ENCODE measurements at places on chromosomes 3 and 15.
A peak's percentile ranks its signal among the peaks of the same experiment; 100 is the strongest.

- DNase-seq, result no peak
Measured at GRCh38 chr15:57777003-57777402, 70.5 kb downstream of the POLR2M start.

- no peak for DNase-seq
Measured at GRCh38 chr3:99071096-99071495, 169.6 kb upstream of the DCBLD2 start.

- peak; percentile 27 for DNase-seq
Measured at GRCh38 chr15:70437882-70438451, 325.4 kb downstream of the UACA start.

GRCh38 chr3:99669879-99670555 lies 31.6 kb downstream of the COL8A1 start:
- DNase-seq, result no peak

- DNase-seq, result no peak
Measured at GRCh38 chr3:193928354-193929209, 207.4 kb upstream of the HES1 start.

DNA sequence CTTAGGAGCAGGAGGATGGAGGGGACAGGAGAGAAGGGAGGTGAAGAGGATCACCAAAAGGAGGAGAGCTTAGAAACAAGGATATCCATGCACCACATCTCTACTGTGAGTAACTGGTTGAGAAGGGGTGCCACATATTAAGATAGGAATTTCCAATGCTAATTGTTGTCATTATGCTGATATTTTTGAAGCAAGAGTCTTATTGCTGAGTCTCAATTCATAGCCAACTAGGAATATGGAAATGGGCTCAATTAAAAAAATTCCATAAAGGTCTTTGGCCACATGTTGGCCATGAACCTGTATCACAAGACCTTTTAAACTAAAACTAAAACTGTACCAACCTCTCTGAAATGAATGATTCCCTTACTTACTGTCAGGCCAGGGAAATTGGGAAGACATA lies 642.6 kb downstream of the MAGI1 start:
- DNase-seq, result no peak

- no peak for DNase-seq
Measured at GRCh38 chr3:148211725-148212124, 486.0 kb upstream of the AGTR1 start.

DNA sequence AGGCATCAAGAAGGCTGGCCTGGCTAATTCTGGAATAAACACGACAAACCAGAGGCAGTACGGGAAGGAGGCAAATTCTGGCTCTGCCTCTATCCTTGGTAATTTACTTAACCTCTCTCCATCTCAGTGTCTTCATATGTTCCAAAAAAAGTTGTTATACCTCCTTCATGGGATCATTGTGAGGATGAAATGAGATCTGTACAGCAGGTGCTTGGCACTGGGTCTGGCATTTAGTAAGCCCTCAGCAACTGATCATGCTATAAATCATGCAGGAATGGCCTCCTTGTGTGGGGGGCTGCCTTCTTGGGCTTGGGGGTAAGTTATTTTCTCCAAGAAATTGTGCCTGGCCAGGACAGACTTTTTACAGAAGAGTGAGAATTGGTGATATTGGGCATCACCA lies 38.3 kb upstream of the TRA2B start:
- DNase-seq, result no peak

DNA sequence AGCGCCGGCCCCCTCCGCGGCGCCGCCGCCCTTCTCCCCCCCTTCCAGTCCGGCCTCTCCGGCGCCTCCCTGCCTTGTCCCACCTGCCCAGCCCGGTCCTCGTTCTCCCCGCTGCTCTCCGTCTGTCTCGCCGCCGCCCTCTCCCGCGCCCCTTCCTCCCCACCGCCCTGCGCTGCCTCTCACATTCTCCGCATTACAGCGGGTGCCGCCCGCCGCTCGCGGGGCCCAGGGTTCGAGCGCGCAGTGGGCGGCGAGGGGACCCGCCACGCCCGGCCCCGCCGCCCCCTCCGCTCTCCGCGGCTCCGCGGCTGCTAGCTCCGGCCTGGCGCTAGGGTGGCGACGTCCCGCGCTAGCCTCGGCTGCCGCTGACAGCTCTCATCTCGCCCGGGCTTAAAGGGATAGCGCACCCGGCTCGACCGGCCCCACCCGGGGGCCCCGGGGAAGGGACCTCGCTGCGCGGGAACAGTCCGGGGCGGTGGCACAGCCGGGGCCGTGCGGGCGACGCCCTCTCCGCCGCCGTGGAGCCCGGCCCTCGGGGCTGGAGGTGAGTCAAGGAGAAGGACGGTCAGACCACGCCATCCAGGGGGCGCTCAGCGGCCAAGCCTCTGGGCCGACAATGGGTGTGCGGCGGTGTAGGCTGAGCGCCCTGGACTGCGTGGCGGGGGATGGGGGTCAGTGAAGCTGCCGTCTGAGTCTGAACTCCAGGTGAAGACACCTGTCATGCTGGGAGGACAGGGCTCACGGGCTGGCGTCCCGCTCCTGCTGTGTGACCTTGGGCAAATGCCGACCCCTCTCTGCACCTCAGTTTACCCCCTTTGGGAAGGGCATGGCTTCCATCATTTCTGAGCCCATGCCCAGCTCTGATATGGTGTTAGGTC lies 187.4 kb upstream of the LINGO1 start:
- no peak for DNase-seq

DNA sequence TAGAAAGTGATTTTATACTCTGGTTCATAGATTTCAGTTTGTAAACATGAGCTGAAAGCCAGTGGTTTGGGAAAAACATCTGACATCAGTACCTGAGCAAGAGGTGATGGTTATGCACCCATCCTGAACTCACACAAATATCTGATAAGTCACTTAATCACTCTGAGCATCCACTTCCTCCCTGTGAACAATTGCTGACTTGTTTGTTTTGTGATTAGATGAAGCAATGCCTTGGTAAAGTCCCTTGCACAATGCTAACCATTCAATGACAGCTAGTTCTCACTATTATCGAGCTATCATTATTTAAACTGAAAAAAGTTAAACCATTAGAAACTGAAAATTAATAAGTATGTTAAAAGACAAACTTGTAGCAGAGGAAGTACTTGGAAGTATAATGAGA lies 303.0 kb downstream of the PLOD2 start:
- no peak for DNase-seq

DNA sequence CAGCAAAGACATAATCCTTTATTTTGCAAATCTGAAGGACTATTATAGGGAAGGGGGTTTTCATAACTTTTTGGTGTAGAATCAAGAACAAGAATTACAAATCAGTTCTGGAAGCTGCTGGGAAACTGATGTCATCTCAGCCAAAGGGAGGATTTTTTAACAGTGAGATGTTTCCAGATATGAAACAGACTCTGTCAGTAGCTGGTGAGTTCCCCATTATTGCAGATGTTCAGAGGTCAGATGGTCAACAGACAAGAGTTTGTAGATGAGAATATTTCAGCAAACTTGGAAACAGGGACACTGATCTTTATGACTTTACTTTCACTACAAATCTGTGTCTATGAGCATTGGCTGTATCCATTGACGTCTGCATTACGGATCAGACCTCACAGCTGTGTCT lies 71.9 kb upstream of the LPP start:
- no peak for DNase-seq

DNA sequence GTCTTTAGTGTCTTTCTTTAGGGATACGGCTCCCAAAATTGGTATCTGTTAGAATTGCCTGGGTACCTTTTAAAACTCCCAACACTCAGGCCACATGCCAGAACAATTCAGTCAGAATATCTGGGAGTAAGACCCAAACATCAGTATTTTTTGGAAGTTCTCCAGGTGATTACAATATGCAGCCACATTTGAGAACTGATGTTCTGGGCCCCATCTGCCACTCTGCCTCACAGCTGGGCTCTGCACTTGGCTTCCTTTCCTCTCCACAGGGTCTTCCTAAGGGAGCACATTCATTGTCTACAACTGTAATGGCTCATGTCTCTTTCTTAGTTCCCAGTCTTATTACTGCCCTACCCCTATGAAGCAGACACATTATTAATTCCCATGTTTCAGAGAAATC lies 394.5 kb downstream of the MFSD1 start:
- no peak for DNase-seq

DNA sequence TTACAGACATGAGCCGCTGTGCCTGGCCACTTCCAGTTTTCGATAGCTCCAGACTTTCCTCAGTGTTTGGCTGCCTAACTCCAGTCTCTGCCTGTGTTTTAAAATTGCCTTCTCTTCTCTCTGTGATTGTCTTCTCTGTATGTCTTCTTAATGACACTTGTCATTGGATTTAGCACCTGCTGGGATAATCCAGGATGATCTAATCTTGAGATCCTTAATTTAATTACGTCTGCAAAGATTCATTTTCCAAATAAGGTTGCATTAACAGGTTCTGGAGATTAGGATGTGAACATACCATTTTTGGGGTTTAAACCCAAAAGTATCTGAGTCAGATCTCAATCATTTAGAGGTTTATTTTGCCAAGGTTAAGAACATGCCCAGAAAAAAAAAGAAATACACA lies 222.2 kb upstream of the PDZRN3 start:
- no peak for DNase-seq

Measured in SJCRH30 (cell line).